ENCODE measurements at places on chromosomes 5 and 9.

- DNase-seq = peak; percentile 12
These were observed 628 bp downstream of the PPP2R2B start for GRCh38 chr5:146877783-146878475.

DNA sequence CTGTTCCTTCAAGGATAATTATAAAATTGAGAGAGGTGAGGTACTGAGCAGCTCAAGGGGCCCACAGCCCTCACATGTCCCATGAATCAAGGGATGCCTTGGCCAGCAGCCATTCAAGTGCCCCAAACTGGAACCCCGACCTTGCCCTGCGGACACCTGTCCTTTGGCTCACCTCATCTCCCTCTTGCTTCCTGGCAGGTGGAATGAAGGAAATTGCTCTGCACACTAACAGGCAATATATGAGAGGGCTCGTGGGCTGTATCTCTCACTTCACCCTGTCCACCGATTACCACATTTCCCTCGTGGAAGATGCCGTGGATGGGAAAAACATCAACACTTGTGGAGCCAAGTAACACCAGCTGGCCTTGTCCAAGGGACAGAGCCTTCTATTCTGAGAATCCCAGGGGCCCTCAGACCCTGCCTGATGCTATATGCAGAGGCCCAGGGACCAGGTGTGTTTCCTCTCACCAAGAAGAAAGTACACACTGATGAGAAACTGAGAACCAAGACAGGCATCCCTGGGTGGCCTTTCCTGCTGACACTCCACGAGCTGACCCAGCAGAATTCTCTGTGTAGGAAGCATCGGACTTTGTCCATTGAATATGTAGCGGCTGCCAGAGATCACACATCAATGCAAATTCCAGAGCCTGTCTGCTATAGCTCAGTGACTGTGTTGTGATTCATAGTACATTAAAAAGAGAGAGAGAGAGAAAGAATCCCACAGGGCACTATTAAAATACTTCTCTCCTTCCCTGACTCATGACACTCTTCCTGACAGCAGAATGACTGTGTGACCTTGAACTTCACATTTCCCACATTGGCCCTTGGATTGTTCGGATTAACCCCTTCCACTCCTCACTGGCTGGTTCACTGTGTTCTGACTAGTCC is 92.6 kb downstream of the LIFR start:
- DNase-seq = no peak

DNA sequence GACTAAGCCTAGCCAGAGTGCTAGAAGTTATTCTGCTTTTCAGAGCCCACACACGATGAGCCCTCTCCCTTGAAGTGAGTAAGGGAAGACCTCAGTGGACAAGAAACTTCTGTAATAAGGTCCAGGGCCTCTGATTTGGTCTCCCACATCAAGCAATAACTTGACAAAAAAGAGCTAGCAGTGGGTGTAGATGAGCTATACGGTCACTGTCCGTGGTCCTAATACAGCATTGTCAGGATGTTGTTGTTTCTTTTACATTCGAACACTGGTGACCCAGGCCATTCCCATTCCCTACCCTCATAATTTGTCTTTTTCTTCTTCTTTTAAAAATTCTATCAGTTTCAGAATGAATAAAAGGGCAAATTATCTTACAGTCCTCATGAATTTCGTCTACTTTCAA is 5.2 kb downstream of the PCSK1 start:
- DNase-seq = no peak

- no peak for DNase-seq
These were observed 28.2 kb downstream of the WDR41 start for GRCh38 chr5:77463905-77464304.

- DNase-seq = no peak
These were observed 222.4 kb downstream of the CACNA1B start for GRCh38 chr9:138099803-138100598.

GRCh38 chr5:54990841-54991258 is 5.5 kb upstream of the ESM1 start:
- no peak for DNase-seq

DNA sequence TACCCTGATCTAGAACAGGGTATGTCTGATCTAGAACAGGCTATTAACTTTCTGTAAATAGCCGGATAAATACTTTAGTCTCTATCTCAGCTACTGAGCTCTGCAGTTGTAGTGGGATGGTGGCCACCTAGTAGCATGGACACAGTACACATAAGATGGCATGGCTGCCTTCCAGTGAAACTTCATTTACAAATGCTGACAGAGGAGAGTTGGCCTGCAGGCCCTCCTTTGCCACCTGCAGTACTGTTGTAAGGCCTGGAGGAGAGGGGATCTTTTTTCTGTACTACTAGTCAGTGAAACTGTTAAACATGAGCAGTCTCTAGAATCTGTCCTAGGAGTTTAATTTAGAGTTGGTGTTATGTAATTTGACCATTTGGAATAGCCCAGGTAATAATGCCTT is 86.0 kb downstream of the TRIO start:
- no peak for DNase-seq

DNA sequence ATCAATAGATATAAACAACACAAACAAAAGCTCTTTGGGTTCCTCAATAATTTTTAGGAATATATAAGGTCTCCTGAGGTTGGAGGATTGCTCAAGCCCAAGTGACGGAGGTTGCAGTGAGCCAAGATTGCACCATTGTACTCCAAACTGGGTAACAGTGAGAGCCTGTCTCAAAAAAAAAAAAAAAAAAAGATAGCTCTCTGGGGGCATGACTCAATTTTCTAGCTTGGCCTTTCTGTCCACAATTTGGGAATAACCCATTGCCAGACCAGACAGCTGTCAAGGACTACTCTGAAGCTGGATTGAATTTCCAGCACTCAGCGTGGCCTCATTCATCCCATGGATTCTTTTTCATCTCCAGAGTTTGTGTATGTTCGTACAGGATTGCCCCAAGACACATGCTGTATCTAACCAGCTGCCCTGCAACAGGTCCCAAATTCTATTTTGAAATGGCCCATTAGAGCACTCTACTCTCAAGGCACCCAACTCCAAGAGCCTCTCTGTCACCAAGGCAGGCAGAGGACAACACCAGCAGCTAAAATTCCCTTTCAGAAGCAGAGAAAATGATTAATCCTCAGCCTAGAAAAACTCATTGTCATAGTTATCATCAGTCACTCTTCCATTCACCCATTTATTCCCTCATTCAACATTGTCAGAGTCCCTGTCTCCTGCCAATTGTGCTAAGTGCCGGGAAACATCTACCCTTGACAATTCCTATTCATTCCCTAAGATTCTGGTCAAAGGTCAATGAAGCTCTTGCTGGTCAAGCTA is 8.7 kb downstream of the FAM193B start:
- DNase-seq = no peak

GRCh38 chr5:134561871-134562296 is 36.4 kb downstream of the JADE2 start:
- DNase-seq = no peak

GRCh38 chr5:174625591-174626350 is 98.6 kb upstream of the MSX2 start:
- DNase-seq = no peak

- DNase-seq = no peak
These were observed 6.8 kb upstream of the ZBTB34 start for GRCh38 chr9:126853667-126854066.

GRCh38 chr5:36946101-36946500 is 69.5 kb downstream of the NIPBL start:
- DNase-seq = no peak

DNA sequence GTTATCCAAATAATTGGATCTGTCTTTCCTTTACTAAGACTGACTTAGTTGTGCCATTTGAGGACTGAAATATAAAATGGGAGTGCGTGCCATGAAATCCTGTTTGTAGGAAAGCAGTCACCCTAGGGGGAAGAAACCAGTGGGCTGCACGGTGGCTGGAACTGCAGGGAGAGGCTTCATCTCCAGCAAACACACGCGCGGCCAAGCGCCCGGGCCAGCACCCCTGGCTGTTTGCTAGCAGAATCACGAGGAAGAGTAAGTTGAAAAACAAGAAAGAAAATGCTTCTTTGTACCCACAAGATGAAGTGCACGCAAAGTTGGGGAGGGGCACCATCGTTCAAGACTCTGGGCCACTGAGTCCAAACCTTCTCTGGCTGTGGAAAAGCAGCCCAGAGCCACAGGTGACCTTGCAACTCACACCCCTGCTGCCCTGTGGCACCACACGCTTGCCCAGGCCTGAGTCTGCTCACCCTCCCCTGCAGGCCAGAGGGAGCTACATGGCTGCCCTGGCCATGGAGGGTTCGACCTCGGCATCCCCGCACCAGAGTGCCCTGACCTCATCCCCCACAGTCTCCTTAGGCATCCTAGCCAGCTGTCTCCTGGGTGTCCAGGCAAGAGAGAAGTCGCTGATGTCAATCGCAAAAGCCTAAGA is 55.2 kb downstream of the IRX2 start:
- DNase-seq = no peak

DNA sequence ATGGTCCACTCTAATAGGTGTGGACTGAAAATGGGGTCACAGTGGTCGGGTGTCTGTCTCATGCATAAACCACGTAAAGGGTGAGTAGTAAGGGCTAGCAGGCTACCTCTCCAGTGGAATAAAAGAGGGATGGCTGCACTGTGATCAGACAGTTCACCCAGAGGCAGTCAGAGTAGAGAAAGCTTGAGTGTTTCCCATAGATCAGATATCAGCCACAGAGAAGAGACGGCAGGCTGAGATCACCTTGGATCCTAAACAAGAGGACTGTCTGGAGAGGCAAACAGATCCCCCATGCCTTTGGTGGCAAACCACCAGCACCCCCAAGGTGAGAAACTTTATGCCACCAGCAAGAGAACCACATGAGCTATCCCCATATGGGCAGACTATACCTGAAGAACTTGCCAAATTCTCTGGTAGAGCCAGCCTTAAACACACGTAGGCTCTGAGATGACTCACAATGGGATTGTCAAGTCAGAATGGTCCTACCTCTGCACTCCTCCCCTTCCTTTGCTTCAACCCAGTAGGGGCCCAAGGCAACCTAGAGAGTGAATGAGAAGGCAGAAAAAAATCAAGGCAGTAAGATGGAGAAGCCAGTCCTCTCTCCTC is 205.2 kb upstream of the MAP3K1 start:
- DNase-seq = peak; percentile 91

- no peak for DNase-seq
These were observed 89.8 kb downstream of the LIFR start for GRCh38 chr5:38466424-38467189.

DNA sequence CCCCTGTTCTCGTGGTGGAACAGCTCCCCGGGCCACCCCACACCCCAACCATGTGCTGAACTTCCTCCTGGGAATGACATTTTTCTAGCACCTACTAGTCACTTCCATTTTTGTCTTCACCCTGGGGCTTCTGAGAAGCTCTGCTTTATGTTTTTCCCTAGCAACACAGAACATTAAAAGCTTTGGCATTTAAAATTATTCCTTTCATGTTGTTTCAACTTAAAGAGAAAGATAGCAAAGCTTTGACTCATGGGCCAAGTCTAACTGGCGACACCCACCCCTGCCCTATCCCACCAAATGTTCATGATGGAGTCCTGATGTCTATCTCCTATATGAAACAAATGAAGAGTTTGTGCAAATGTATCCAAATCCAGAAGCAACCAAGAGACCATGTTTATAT is 22.4 kb downstream of the BOD1 start:
- DNase-seq = no peak

GRCh38 chr9:110828264-110828663 is 159.7 kb downstream of the MUSK start:
- DNase-seq = no peak

- DNase-seq = no peak
These were observed 154.1 kb downstream of the SNX18 start for GRCh38 chr5:54671681-54672080.

DNA sequence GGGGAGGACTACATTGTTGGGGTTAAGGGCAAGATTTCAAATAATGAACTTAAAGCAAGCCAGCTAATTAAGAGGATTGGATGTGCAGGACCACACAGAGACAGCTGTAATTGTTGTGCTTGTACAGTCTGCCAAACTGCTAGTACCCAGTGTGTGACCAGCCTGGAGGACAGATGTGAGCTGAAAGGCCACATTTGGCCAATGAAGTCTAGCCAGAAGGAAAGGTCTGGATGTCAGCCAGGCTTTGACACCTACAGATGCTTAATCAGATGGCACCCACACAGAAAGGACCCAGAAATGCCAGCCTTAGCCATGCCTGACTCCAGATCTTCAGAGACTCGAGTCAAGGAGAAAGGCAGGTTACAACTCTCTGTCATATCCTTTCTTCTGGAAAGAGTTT is 491.1 kb downstream of the KIF4B start:
- no peak for DNase-seq

- no peak for DNase-seq
These were observed 160.7 kb upstream of the ACOT12 start for GRCh38 chr5:81554647-81555046.
